Right renal cortex interstitium (tissue), 3 donors: ENCODE measurements at places on chromosomes 6 and 20. TPM values are rescaled to one million over a fixed set of nuclear protein-coding genes. Genes with fewer than 3 reads are reported as not detected.
A peak's percentile ranks its signal among the peaks of the same experiment; 100 is the strongest.

GRCh38 chr6:162814426-162814973, 86.7 kb downstream of the PACRG start:
- DNase-seq = no peak

GRCh38 chr6:63899550-63899949, 263.9 kb downstream of the PHF3 start:
- DNase-seq = no peak

DNA sequence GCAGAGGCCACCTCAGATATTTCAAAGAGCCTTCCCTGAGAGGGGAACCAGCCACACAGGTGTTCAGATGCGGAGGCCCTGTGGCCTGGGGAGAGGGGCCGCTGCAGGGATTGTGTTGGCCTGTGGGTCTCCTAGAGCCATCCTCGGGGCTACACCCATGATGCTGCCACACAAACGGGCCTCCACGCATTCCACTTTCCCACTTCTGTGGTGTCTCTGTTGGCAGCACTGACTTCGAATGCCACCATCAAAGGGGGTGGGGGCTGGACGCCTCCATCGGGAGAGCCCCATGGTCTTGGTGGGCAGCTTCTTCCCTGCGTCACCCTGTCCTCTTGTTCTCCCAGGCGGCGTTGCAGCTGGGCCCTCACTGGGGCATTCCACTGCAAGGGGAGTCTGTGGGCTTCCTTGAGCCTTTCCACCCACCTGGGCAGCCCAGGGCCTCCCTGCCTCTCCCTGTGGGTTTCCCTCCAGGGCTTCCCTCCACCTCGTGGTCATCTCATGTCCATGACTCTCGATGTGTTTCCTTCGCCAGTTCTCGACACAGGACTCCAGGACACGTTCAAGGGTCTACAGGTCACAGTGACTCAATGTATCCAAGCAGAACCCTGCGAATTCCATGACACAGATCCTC, 145.5 kb downstream of the ERMARD start:
- DNase-seq = no peak

- DNase-seq = no peak
Observed at GRCh38 chr6:104855507-104855906, 4.2 kb downstream of the HACE1 start.

DNA sequence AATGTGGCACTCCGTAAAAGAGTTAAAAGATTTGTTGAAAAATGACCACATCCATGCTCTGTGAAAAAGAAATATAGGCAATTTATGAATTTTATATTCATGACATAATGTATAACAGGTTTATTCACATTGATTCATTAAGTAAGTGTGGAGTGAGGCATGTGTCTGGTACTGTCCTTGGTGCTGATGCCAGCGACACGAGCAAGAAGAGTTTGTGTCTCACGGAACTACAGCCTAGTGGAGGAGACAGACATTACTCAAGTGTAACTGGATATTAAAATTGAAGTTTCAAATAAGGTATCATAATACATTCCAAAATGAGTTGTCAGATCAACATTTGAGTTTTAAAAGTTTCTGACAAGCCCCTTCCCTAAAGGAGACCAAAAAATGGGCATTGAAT, 158.2 kb upstream of the PRND start:
- peak; percentile 8 for DNase-seq

DNA sequence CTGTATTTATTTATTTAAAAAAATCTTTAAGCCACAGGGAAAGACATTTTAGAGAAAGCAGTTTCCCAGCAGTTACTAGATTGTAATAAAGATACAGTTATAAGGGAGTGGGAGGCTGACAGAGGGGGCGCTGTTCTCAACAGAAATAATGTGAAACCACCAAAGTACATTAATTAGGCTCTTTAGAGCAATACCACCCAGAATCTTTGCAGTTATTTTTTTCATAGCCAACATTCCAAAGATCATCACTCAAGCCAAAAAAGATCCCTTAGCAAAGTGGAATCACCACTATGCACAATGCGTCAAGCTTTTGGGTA, 331.3 kb upstream of the DEFB112 start:
- no peak for DNase-seq

Gene IMPG1
- polyA plus RNA-seq = 2.2 TPM

Gene GPR6
- not detected for polyA plus RNA-seq

Gene IYD
- polyA plus RNA-seq = 5.5 TPM

Gene FERMT1
- 3.9 TPM for polyA plus RNA-seq

Gene UNC93A
- polyA plus RNA-seq = 6.5 TPM

Gene HLA-DPA1
- 17.9 TPM for polyA plus RNA-seq

Gene PNLDC1
- 1.6 TPM for polyA plus RNA-seq
